ENCODE measurements at places on chromosomes 16 and 17.

DNA sequence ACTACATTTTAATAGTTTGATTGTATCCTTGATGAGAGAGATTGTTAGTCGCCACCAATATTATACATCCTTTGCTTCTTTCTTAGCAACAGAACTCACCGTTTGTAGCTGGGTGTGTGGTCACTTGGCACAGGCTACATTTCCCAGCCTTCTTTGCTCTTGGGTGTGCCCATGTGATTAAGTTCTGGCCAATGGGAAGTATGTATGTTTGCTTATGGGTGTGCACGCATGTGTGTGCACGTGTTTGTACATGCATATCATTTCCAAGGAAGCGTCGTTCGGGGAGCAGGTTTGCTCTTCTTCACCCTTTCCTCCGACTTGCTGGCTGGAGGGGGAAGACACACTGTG lies 4.4 kb upstream of the SEC14L1 start:
- no peak for DNase-seq

DNA sequence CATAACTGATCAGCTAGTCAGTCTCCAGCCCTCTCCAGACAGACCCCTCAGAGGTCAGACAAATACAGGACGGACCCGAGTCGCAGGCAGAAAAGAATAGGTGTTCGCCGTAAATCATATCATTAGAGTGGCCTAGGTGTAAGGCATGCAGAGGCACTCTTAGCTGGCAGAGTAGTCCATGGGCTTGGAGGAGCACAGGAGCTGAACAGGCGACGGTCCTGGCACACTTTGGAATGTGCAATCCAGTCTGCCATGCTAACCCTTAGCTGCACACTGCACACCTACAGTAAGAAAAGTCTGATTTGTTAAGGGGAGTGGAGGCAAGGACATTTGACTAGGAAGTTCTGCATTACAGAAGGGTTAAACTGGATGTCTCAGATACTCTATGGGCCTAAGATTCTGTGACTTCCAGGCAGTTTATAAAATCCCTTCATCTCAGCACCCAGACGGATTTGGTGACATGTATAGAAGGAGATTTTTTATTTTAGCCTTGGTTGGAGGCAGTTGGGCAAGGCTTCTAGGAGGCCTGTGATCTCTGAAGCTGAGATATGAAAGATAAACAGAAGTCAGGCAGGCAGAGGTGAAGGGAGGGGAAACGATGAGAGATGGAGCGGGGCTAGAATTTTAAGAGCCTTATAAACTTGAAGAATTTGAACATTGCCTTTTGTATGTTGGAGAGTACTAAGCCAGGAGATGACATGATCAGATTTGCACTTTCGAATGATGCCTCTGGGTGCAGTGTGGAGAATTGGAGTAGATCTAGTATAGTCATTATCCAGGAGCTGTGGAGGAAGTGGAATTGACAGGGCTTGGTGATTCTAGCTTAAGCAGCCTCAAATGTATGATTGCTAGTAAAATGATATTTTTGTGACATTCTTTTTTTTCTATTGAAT lies 34.6 kb upstream of the SLC5A11 start:
- DNase-seq, result no peak

- no peak for DNase-seq
Observed at GRCh38 chr16:81537721-81538561, 93.3 kb downstream of the CMIP start.

DNA sequence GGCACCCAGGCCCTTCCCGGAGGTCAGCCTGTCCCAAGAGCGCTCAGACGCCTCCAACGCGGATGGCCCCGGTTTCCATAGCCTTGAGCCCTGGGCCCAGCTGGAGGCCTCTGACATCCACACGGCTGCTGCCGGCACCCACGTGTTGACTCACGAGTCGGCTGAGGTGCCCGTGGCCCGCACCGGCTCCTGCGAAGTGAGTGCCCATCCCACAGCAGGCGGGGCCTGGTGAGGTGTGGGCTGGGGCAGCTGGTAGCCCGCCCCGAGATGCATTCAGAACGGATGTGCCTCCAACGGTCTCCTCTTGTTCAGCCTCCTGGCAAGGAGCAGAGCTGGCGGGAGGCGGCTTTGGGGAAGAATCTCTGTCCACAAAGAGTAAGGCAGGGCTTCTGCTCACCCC lies 2.7 kb downstream of the WDR90 start:
- no peak for DNase-seq

DNA sequence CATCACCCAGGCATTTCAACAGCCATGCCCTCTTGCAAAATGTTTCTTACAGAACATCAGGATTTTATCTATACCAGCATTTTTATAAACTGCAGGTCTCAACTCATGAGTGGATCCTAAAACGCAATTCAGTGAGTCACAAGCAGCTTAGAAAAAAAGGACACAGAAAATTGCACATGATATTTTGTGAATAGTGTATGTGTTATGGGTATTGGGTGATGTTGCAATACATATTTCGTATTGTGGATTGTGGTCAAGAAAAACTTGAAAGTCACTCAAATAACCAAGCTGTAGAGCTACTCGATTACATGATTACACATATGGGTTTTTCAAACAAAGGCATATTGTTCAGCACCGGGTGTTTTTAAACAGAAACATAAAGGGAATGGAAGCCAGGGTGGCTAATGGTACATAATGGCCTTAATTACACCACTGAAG lies 1.4 kb downstream of the WIPI1 start:
- DNase-seq, result no peak

DNA sequence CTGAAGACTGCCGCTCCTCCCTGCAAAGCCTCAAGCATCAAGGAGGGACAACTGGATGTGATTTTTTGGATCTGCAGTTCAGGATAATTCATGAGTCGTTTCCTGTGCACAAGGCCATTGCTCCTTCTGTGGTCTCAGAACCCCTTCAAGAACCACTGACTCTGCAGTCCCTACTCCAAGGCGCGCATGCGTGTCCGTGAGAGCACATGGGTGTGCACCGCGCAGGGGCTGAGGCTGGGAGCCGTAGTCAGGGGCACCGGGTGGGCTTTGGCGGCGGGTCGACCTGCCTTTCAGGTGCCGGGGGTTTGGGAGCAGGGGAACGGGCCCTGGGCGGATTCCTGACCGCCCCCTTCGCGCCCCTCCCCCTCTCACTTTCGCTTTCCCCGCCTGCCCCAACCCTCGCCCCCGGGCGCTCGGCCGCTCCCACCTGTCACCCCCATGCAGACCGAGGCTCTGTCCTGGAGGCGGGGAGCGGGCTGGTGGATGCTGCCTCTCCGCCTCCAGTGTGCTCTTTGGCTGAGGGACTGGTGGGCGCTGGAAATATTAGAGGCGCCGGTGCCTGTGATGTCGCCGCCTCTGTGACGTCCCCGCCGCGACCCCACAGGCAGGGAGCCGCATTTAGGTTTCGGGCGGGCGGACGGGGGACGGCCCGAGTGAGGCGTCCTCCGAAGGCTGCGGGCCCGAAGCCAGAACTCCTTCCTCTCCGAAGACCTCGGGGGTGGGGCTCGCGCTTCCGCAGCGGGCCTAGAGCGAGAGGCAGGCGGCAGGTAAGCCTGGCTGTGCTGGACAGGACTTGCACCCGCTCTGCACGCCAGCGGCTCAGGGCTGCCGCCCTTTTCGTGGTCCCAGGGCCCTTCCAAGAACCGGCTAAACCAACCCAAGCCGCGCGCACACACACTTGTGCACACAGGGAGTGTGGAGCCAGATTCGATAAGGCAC lies at the start of gene SPATA32:
SPATA32 (minus strand) TSS at position 518 of the 939 bp plus-strand sequence; CDS start at position 440, 78 bp downstream.
- DNase-seq, result peak; percentile 55

GRCh38 chr17:73564843-73565242 lies 79.4 kb downstream of the SDK2 start:
- no peak for DNase-seq

GRCh38 chr17:57186226-57187019 lies 69.9 kb upstream of the MSI2 start:
- DNase-seq, result no peak

- DNase-seq, result no peak
Observed at GRCh38 chr16:55559233-55559632, 7.3 kb upstream of the CAPNS2 start.

- no peak for DNase-seq
Observed at GRCh38 chr16:87700406-87701077, 65.2 kb downstream of the KLHDC4 start.

- DNase-seq, result no peak
Observed at GRCh38 chr17:4364622-4365041, 1.8 kb downstream of the UBE2G1 start.

DNA sequence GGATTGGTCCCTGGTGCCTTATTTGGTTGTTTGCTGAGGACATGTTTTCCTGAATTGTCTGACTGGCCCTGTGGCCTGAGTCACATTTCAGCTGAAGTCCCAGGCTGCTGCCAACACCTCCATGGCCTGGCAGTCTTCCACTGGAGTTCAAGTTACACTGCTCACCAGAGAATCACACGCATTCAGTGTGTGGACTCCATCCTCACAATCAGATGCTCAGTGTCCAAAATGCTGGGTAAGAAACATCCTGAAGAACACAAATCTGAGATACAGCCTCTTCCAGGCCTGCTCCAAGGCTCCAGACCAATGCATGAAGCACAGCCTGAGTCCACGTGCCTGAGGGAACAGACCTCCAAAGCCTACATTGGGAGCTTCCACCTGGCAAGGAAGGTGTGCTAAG lies 19.2 kb downstream of the CD300LB start:
- DNase-seq, result no peak

DNA sequence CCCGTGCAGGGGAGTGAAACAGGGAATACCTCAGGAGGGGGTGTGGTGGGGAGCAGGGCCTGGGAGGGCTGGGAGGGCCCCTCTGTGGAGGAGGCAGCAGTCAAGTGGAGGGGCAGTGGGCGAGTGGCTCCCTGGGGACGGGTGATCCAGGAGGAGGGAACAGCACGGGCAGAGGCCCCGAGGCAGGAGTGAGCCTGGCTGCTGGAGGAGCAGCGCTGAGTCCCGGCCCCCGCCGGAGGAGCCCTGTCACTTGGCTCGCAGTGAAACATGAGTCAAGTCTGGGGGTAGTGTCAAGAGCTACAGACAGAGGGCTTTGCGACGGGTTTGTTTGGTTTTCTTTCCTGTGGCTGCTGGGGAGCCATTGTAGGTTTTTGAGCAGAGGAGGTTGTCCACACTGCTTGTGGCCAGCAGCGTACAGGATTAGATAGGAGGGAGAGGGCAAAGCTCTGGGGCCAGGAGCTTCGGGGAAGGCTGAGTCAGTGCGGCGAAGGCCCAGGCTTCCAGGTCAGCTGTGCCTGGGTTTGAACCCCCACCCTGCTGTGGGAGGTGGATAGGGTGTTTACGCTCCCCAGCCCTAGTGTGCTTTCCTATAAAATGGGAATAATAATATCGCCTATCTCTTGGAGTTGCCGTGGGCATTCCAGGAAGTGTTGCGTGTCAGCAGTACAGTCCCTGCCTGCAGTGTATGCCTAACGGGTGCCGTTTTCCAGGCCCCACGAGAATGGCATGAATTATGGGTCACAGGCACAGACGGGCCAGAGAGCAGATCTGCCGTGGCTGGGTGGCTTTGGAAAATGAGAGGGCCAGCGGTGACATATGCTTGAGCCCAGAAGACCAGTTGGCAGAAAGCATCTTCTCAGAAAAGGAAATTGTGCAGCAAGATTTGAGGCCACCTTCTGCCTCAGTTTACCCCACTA lies 115.9 kb upstream of the CIBAR2 start:
- DNase-seq, result no peak

DNA sequence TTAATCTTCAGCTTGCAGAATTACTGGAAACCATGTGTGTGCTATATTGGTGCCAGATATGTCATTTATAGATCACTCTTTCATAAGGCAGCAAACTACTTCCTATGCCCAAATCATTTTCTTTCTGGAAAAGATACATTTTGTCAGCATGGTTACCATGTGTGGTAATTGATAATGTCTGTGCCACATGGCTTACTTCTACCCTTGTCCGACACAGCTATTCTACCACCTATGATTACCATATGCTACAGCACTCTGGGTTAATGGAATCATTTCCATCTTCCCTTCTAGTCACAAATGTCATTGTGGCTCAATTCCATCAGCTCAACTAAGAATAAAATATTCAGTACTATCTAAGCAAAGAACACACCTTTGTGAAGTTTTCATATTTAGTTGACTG lies 8.0 kb upstream of the PPM1E start:
- DNase-seq, result no peak

DNA sequence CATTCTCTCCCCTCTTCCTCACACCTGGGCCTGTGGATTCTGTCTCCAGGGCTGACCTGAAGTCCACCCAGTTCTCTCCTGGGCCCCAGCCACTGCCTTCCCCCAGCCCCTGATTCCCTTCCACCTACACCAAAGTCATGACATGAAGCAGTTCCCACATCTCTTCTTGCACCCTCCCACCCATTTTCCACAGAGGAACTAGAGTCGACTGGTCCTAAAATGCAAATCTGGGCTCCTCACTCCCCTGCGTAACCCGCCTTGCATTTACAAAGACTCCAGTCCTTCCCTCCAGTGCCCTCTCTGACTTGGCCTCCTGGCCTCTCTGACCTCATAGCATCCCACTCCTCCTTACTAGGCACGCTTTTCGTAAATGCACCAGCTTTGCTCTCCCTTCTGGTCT lies 14.8 kb downstream of the COX6A2 start:
- DNase-seq, result no peak

- no peak for DNase-seq
Observed at GRCh38 chr17:81831957-81832607, 1.0 kb downstream of the MCRIP1 start.

DNA sequence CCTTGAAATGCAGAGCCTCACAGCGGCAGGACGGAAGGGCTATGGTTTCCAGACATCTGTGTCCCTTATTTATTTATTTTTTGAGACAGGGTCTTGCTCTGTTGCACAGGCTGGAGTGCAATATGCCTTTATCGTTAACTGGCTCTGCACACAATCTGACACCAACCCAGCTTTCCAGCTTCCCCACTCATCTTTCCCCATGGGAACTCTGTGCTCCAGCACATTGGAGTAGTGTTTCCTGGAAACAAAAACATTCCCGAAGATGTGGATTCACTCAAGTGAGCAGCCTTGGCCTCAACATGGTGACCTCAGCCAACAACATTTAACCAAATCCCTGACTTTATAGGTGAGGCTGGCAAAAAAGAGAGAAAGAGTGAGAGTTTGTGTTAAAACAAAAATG lies 307.1 kb downstream of the TMEM114 start:
- DNase-seq, result no peak

All from activated T-helper 1 cell treated with Interleukin-2 at 50 U/mL for 16 hours (primary cell).